HFFc6 (cell line): ENCODE measurements at places on chromosomes 12 and 14. TPM values are rescaled to one million over a fixed set of nuclear protein-coding genes. Genes with fewer than 3 reads are reported as not detected.

- no peaks in the 10 kb centered on the region for H3K27me3 ChIP-seq
- H3K27ac ChIP-seq: peak overlapping the region; percentile 93
- peak; percentile 75 for DNase-seq
- peaks cover 22% of the 10 kb centered on the region for H3K4me1 ChIP-seq
These were observed 4.1 kb downstream of the CLEC2D start for GRCh38 chr12:9673404-9674225.

DNA sequence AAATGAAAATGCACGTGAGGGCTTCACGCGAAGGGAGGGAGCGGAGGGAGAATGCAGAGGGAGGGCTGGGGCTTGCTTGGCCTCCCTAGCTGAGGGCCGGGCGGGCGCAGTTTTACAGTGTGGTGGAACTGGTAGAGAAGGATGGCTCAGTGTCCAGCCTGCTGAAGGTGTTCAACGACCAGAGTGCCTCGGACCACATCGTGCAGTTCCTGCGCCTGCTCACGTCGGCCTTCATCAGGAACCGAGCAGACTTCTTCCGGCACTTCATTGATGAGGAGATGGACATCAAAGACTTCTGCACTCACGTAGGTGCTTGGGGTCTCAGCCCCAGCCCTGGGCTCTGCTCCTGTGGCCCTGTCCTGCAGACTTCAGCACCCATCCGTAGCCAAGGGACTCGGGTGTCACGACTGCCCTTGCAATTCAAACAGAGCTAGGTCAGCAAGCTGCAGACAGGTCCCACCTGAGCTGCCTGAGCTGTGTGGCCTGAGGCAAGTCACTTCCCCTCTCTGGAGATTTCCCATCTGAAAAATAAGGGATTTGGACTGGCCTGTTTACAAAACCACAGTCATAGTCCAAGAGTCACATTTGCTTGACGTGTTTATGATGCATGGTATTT, 18.4 kb downstream of the OTUB2 start:
- H3K4me1 ChIP-seq: peaks cover 33% of the 10 kb centered on the region
- H3K27me3 ChIP-seq: peaks cover 4% of the 10 kb centered on the region
- H3K27ac ChIP-seq: no peak overlapping the region
- no peak for DNase-seq
- peaks cover 7% of the 10 kb centered on the region; the same call in 1 of the 2 replicates for H3K36me3 ChIP-seq
- no peak overlapping the region for H3K4me3 ChIP-seq

Gene CCDC196
- total RNA-seq: not detected in 3 replicates

Gene TPPP2
- total RNA-seq: not detected in 3 replicates
